Left lobe of liver (tissue), 2 donors: ENCODE measurements at places on chromosomes 3 and 15. TPM values are rescaled to one million over a fixed set of nuclear protein-coding genes. Genes with fewer than 3 reads are reported as not detected.

GRCh38 chr3:14832975-14833722 lies 14.4 kb downstream of the FGD5 start:
- DNase-seq = no peak

DNA sequence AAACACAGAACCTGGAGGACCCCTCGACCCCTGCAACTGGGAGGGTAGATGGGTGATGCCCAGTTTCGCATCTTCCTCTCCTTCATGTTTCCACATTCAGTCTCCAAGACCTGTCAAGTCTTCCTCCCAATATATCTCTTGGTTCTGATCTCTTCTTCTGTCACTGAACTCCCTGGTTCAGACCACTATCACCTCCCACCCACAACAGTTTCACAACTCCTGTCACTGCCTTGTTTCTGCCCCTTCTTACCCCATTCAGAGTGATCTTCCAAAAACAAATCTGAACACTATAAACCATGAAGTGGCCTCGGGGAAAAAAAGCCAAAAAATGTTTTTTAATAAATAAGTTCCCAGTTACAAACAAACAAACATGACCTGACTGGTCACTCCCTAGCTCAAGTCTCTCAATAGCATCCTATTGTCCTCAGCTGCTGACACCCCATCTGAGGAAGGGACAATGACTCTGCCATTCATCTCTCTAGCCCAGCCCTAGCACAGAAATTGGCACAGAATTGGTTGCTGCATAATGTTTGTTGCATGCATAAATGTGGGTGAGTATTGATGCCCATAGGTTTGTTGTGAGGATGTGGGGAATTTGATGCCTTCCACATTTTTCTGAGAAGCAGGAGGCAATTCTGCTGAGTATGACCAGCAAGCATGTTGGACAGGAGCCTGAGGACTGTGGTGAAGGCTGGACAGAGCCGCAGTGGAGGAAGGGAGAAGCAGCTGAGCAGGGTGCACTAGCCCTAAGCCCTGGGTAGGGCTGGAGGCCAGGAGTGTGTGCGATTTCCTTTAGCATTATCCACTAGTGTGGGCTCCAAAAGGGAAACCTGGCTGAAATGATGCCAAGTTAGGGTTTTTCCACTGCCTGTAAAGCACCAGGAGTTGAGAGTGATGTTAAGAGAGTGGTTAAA lies 12.2 kb upstream of the XYLB start:
- DNase-seq = no peak

- no peak for DNase-seq
Measured at GRCh38 chr15:85318048-85318731, 62.2 kb upstream of the AKAP13 start.

- DNase-seq = no peak
Measured at GRCh38 chr3:4831580-4831950, 147.7 kb upstream of the BHLHE40 start.

- DNase-seq = no peak
Measured at GRCh38 chr3:15708882-15709677, 88.7 kb downstream of the ANKRD28 start.

GRCh38 chr15:91824256-91824655 lies 29.3 kb upstream of the SLCO3A1 start:
- DNase-seq = no peak

GRCh38 chr3:81433675-81434074 lies 327.8 kb downstream of the GBE1 start:
- DNase-seq = no peak

DNA sequence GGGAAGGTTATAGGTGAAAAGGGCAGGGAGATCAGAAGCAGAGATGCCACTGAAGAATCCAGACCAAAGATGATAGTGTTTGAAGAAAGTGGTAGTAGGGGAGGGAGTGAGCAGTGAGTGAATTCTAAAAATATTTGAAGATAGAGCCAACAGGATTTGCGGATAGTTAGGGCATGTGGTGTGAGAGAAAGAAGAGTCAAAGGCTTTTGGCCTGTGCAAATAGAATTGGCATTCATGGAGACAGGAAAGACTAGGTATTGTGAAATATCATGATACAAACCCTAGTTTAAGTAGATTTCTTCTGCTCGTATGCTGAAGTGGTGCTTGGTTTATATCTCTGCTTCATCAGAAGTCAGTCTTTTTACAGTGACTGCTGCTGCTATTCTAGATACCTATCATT lies 224.2 kb upstream of the CFAP20DC start:
- no peak for DNase-seq

GRCh38 chr3:52245322-52246263 lies at the start of gene PPM1M:
PPM1M (plus strand) TSS chr3:52245759; CDS start chr3:52245825, 66 bp downstream.
- DNase-seq = peak; percentile 60

GRCh38 chr3:2300938-2301337 lies 202.3 kb downstream of the CNTN4 start:
- no peak for DNase-seq

DNA sequence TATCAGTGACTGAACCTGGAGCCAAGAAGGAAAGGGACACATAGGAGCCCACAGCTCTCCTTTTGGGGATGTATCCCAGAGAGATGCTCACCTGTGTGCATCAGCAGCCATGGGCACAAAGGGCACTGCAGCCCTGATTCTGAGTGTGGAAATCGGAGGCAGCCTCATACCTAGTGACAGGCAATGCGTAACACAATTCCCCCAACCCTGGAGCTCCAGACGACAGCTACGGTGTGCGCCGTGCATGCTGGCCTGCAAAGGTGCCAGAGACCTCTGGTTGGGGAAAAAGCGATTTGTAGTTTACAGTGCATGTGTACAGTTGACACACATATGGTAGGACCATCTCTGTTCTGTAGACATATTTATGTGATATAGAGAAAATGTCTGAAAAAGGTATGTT lies 59.0 kb upstream of the PLXNA1 start:
- DNase-seq = no peak

- peak; percentile 64 for DNase-seq
Measured at GRCh38 chr3:155737844-155738460, 6.9 kb downstream of the PLCH1 start.

DNA sequence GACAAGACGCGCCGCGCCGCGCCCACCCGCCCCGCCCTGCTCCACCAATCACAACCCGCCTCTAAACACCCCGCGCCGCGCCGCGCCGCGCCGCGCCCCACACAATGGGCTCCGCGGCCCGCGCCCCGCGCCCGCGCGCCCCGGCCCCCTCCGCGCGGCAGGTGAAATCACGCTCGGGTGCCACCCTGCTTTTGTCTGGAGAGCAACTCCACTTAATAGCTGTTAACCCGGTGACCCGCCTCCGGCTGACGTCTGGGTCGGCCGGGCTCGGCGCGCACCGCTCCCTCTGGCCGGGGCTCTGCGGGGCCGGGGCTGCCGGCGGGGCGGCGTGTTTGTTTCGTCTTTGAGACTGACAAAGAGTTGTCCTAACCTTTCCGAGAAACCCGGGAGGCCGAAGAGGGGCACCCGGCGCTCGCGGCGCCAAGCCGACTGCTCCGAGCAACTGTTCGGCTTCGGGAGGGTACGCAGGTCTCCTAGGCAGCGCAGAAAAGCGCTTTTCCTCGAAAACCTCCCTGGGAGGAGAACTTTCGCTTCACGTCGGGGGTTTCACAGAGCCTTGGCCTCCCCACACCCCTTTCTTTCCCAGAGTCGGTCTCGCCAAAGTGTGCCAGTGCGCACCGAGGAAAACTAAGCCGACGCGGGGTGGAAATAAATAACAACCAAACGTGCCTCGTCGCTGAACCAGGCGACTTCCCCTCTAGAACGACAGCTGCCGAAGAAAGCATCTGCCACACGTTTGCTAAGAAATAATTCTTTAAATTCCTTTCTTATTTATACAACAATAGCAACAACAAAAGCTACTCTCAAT lies 518.4 kb downstream of the FOXP1 start:
- DNase-seq = peak; percentile 71

DNA sequence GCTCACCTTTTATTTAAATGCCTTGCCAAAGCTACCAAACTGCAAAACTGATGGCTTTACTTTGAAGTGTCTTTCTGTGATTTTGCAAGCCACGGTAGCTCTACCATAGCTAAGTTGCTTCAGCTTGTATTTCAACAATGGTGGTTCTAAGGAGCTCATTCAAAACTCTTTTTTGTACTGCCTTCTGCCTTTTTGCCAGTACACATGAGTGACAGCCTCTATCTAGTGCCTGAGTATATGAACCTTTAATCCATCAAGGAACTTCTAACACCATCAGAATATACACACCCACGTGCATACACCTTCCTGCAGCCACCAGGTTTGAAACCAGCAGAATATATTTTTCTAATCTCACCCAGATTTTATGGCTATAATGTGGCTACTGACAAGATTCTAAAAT lies 10.4 kb upstream of the NR2F2 start:
- DNase-seq = no peak

BUB1B gene
- 0.68 TPM for total RNA-seq

ST8SIA2 gene
- total RNA-seq = not detected

ACAN gene
- total RNA-seq = not detected

FETUB gene
- total RNA-seq = 49.9 TPM

FBN1 gene
- total RNA-seq = 2.7 TPM

GP9 gene
- 0.20 TPM for total RNA-seq
